ENCODE measurements at places on chromosomes 2 and 18.

GRCh38 chr18:36205166-36205565 is 17.9 kb downstream of the MOCOS start:
- DNase-seq = no peak

- DNase-seq = peak; percentile 23
These were observed 573 bp downstream of the KDSR start for GRCh38 chr18:63366213-63367052.

- DNase-seq = no peak
These were observed 590 bp downstream of the MDH1 start for GRCh38 chr2:63589148-63589958.

DNA sequence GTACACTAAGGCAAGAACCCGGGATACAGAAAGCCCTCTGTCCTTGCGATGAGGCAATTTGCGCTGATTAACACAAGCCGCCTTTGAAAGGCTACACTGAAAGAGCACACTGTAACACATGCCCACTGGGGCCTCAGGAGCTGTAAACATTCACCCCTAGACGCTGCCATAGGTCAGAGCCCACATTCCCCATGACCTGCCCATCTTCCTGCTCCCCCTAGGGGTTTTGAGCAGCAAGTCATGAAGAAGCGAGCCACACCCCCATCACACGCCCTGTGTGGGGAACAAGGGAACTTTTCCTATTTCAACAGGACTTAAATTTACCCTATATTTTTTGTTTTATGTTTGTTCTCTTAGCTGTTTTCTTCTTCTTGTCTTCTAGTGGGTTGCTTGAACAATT is 47.8 kb upstream of the SLC4A10 start:
- no peak for DNase-seq

DNA sequence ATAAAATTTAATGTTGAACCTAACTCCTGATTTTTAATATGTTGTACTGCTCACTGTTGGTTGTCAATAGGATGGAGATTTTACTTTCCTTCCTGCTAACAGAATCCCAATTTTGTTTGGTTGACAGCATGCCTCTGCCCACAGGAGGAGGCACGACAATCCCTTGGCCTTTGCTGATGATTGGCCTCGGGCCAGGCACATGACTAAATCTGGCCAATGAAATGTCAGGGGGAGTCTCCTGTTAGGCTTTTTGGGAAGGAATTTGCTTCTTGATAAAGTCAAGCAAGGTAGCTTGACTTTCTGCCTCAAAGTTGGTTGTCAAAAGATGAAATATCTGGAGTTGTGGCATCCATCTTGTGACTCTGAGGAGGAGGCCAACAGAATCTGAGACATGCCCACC is 6.8 kb upstream of the TGFA start:
- DNase-seq = no peak
